ENCODE measurements at places on chromosomes 12 and 14.
A peak's percentile ranks its signal among the peaks of the same experiment; 100 is the strongest.

GRCh38 chr14:59474172-59474571 lies 9.0 kb upstream of the GPR135 start:
- no peak for DNase-seq

DNA sequence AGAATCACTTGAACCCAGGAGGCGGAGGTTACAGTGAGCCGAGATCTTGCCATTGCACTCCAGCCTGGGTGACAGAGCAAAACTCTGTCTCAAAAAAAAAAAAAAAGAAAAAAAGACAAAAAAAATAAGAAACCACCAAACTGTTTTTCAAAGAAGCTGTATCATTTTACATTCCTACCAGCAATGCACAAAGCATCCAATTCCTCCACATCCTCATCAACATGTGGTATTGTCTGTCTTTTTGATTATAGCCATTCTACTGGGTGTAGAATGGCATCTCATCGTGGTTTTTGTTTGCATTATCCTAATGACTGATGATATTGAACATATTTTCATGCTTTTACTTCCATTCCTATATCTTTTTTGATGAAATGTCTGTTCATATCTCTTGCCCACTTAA lies 36.2 kb upstream of the GNG2 start:
- DNase-seq = no peak

- DNase-seq = peak; percentile 19
These were observed 55.7 kb downstream of the VRK1 start for GRCh38 chr14:96852823-96853422.

- DNase-seq = no peak
These were observed 48.8 kb downstream of the SLC38A1 start for GRCh38 chr12:46219877-46220655.

- no peak for DNase-seq
These were observed 248.9 kb downstream of the CCER1 start for GRCh38 chr12:90706036-90706435.

GRCh38 chr12:122825773-122826724 lies 9.2 kb upstream of the HIP1R start:
- DNase-seq = no peak

DNA sequence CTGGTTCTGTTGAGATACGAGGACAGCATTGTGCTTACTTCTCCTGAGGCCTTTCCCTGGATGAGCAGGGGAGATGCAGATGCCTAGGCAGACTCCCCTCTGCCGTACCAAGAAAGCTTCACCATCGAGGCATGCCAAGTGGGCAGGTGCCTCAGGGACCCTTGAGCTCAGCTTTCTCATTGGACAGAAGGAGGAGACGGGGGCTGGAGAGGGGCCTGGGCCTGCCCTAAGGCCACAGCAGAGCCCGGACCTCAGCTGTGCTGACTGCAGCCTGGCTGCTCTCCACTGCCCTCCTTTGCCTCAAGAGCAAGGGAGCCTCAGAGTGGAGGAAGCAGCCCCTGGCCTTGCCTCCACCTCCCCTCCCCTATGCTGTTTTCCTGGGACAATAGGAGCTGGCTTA lies 23.4 kb downstream of the SERPINA1 start:
- DNase-seq = no peak

- DNase-seq = no peak
These were observed 9.4 kb upstream of the SLC35F4 start for GRCh38 chr14:57875296-57875695.

DNA sequence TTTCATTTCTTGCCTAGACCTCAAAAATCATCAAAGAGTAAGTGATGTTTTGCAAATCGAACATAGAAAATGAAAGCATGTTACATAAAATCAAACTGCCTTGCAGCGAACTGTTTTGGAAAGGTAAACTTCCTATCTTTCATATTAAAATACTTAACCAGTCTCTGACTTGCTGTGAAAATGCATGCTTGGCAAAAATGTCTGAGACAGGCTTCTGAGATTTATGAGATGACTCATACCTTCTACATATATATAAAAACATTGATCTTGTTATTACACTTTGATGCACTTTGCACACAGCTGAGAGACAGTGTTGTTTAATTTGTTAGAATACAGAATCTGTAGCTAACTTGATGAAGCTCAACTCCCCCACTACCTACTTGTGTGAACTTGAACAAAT lies 179.1 kb downstream of the KITLG start:
- no peak for DNase-seq

- DNase-seq = no peak
These were observed 15.7 kb downstream of the ESR2 start for GRCh38 chr14:64278458-64278857.

GRCh38 chr14:36214476-36215216 lies 38.1 kb upstream of the PTCSC3 start:
- no peak for DNase-seq

DNA sequence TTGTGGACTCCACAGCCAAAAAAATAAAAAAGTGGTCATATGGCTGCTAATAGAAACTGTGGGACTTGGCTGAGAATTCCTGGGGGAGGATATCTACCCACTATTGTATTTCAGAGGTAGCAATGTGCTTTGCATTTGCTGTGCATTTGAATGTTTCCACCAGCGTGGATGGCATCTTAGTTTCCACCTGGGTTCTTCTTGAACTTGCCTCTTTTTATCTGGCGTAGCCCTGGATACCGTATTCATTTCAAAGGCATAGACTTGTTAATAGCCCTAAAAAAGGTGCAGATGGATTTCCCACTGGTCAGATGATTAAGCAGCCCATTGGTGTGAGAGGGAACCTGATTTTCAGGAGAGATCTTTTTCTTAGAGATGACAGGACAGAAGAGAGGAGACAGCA lies 1.9 kb upstream of the MYF5 start:
- no peak for DNase-seq

- DNase-seq = peak; percentile 67
These were observed 1.7 kb downstream of the ARHGAP9 start for GRCh38 chr12:57477710-57478681.

- peak; percentile 24 for DNase-seq
These were observed 503.5 kb downstream of the LRFN5 start for GRCh38 chr14:42110167-42110566.

GRCh38 chr12:51270067-51270950 lies at the start of gene SMAGP:
TSS of gene SMAGP (minus strand) at chr12:51270415. CDS start at chr12:51269278, 1,137 bp downstream.
- peak; percentile 84 for DNase-seq

- no peak for DNase-seq
These were observed 25.4 kb upstream of the COL2A1 start for GRCh38 chr12:48029491-48030172.

DNA sequence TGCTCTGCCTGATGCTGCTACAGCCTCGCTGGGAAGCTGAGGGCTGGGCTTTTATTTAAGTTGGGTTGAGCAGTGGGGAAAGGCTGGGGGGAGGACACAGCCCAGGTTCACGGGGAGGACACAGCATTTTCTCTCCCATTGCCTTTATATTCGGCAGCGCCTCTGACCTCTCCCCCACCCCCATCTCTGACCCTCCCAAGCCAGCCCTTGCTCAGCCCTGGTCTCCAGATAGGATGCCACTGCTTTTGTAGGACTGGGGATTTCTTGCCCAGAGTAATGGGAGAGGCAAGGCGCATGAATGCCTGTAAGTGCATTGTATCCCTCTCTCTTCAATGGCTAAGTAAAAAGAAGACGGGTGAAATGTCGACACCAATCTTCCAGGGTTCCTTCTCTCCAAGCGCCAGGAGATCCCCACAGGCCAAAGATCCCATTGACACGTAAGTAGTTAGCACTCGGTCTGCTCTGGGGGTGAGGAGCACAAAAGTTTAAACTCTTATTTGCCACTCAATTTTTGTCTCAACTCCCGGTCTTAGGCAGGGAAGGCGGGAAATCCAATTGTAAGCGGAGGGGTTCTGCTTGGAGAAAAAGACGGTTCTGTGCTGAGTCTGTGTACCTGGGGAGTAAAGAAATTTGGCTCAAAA lies 4.6 kb downstream of the HOXC4 start:
- no peak for DNase-seq

DNA sequence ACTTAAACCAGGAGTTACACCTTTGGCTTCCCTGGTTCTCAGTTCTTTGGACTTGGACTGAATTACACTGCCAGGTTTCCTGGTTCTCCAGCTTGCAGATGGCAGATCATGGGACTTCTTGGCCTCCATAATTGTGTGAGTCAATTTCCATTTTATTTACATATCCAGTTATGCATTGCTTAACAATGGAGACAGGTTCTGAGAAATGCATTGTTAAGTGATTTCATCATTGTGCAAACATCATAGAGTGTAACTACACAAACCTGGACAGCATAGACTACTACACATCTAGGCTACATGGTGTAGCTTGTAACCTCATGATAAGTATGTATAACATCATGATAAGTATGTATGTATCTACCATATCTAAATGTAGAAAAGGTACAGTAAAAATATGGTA lies 276.1 kb upstream of the BTG1 start:
- DNase-seq = no peak

DNA sequence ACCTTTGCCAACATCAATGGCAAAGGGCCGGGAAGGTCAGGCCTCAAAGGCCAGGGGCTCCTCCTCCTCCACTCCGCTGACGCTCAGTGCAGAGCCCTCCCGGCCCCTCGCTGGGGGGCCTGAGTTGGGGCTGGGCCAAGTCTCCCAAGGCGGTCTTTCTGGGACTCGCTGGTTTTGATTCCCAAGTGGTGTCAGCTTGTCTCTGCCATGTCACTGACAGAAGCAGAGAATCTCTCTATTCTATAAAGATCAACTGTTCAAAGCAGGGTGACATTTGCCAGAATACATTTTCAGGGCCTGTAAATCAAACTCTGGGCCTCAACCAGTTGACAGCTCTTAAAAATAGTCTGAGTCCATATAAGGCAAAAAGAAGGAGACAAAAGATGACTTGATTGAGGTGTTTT lies 75.9 kb downstream of the CCDC88C start:
- DNase-seq = no peak

DNA sequence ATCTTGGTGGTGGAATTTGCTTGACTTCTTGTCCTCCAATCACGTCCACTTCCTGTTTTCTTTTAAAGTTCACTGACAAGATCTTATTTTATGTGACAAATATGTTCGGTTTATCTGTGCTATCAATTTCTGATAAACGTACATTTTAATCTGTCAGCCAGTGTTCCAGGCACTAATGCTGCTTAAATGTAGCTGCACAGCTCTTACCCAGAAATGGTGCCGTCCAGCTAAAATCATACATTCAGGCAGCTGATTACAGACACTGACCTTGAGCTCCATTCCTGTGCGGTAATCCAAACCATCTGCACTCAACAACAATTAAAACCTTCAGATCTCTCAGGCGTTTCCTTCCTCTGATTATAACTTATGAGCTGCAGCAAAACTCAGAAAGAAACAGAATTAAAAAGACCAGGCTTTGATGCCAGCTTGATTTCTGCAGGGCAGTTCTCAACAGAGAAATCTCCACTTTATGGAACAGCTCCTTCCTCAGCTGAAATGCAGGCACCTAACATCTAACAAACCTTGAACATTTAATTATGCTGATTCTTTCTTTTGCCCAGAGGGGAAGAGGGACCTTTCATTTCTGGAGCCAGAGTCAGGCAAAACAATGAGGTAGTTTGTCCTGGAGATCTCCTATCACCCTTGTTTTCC lies 26.4 kb upstream of the RASSF3 start:
- DNase-seq = no peak

GRCh38 chr12:2265461-2266167 lies 212.8 kb downstream of the CACNA1C start:
- no peak for DNase-seq

DNA sequence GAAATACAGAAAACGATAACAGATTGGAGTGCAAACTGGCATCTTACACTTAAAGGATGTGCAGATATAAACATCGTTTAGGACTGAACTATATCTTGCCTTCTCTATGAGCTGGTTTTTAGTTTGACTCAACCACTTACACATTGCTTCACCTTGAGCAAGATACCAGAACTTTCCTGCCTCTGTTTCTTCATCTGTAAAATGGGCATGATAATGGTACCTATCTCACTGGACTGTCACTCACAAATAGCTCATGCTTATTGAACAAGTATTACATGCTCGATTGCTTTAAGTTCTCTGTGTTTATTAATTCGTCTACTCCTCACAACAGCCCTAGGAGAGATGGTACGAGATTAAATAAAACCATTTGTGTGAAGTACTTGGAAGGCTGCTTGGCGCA lies 7.7 kb downstream of the FZD10 start:
- DNase-seq = no peak

- DNase-seq = no peak
These were observed 323.1 kb upstream of the FBXO33 start for GRCh38 chr14:39755269-39755878.

DNA sequence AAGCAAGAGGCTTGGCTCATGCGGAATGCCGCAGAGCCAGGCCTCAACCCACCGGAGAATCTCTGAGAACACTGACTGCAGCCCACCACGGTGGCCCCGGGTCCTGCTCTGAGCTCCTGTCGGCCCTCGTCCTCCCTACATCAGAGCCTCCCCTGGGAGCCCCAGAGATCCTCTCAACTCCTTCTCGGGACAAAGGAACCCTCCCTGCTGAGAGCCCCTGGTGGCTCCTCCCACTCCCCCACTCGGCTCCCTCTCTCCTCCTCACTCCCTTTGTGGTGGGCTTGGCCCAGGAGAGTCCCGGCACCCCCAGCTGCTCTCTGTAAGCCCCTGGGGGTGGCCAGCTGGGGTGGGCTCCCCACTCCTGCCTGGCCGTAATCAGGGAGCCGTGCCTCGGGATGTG lies 11.1 kb upstream of the INF2 start:
- no peak for DNase-seq

DNA sequence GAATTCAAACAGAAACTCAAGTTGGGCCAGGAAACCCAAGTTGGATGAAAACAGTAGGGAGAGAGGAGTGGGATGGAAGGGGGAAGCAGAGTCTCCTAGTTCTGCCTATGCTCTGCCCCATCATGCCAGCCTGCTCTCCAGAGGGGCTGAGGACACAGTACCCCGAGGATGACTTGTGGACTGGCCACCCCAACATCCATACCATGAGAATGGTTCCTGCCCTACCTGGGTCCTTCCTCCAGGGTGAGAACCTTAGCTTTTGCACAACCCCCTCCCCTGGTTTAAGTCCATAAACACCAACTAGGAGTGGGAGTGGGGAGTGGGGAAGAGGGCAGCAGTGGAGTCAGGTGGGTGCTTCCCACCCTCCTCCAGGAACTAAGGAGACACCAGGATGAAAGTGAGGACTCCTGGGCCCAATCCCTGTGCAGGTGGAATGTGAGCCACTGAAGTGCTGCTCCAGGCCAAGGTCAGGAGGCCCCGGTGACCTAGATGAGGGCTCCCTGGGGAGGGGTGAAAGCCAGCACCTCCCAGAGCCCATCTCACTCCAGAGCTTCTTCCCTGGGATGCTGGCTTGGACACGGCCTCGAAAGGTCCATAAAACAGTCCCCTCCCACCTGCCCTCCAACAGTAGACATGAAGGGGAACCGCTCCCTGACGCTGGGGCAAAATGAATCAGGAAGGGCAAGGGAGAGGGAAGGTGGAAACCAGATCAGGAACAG lies 6.6 kb downstream of the ZNF385A start:
- no peak for DNase-seq

GRCh38 chr12:129215556-129215955 lies 362.3 kb downstream of the GLT1D1 start:
- no peak for DNase-seq

- DNase-seq = no peak
These were observed 250.2 kb downstream of the C12orf50 start for GRCh38 chr12:87779016-87779415.

DNA sequence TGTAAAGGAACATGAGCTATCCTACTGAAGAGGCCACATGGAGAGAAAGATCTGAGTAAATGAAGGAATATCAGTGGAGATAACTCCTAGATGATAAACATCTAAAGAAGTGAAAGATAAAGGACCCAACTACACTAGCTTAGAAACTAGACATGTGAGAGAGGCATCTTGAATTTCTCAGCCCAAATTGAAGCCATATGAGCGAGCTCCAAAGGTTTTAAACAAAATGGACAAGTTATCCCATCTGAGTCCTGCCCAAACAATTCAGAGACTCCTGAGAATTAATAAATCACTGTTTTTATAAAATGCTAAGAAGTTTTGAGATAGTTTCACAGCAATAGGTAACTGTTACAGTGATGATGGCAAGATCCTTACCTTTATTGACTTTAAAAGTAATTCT lies 438.9 kb downstream of the NAV3 start:
- DNase-seq = no peak
